ENCODE measurements at places on chromosomes 13 and 19. TPM values are rescaled to one million over a fixed set of nuclear protein-coding genes. Genes with fewer than 3 reads are reported as not detected.

GRCh38 chr19:56393119-56394012 is at the start of gene ZNF582:
TSS of gene ZNF582 (minus strand) at chr19:56393534. CDS start at chr19:56391752, 1,782 bp downstream.
- H3K4me3 ChIP-seq: peak within 1 kb of the TSS; percentile 70
- peaks cover 3% of the 10 kb centered on the region for H3K4me1 ChIP-seq
- peaks cover 22% of the 10 kb centered on the region for H3K36me3 ChIP-seq
- no peaks in the 10 kb centered on the region for H3K27me3 ChIP-seq

GRCh38 chr13:66657165-66657881 is 572.8 kb downstream of the PCDH9 start:
- H3K36me3 ChIP-seq: no peaks in the 10 kb centered on the region
- H3K27ac ChIP-seq: no peak overlapping the region
- no peak overlapping the region for H3K4me3 ChIP-seq
- DNase-seq: peak; percentile 29

DNA sequence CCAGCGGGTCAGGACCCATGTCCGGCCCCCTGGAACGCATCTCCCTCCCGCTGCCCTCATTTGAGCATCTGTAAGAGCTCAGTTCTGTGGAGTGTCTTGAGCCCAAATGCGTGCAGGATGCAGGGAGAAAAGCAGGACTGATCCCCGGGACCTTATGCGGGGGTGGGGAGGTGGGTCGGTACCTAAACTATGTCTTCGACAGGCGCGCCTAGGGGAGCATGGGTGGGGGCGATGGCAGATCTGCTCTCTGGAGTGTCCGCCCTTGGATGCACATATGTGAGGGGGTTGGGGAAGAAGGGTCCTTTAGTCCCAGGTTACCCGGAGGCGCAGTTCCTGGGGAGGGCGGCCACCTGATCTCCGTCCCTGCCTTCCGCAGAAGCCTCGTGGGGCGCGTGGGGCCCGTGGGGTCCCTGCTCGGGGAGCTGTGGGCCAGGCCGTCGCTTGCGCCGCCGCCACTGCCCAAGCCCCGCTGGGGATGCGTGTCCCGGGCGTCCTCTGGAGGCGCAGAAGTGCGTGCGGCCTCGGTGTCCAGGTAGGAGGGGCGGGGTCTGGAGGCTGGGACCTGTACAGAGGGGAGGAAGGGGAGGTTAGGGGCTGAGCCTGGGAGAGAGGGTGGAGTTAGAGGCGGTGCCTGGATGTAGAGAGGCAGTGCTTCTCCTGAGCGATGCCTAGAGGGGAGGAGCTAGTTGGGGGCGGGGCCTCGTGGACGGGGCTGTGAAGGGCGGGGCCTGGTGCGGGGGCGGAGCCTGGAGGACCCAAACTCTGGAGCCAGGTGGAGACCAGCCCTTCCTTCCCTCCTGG is 2.9 kb downstream of the CILP2 start:
- H3K27ac ChIP-seq: no peak overlapping the region
- H3K4me1 ChIP-seq: peaks cover 13% of the 10 kb centered on the region
- H3K36me3 ChIP-seq: no peaks in the 10 kb centered on the region
- DNase-seq: peak; percentile 30

DNA sequence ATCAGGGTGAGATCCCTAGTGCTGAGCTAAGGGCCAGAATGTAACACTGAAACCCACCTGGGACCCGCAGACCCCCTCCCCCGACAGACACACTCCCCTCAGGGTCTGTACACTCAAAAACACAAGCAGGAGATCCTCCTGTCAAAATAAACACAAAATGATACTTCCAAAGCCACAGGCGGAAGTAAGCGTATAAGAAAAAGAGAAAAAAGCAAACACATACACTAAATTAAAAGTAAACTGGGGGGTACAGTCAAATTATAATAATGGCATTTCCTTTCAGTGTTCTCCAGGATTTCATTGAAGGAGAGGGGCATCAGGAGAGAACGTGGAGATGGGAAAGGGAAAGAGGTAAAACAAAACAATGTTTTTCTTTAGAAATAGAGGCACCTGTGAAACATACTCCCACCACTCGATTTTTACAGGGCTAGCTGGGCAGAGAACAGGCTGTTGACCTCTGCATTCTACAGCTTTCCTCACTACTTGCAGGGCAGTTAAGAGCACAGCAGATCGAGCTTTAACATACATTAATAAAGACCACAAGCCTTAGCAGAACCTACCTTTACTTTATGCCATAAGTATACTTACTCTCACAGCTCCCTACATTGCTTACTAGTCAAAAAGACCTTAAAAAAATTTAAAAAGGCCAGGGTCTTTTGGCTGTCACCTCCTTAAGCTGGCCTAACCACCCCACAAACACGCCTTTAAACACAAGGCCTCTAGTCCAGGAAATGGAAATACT is 5.3 kb downstream of the ZIC5 start:
- H3K4me3 ChIP-seq: no peak overlapping the region
- peaks cover 84% of the 10 kb centered on the region for H3K27me3 ChIP-seq
- DNase-seq: no peak
- no peak overlapping the region for H3K27ac ChIP-seq

DNA sequence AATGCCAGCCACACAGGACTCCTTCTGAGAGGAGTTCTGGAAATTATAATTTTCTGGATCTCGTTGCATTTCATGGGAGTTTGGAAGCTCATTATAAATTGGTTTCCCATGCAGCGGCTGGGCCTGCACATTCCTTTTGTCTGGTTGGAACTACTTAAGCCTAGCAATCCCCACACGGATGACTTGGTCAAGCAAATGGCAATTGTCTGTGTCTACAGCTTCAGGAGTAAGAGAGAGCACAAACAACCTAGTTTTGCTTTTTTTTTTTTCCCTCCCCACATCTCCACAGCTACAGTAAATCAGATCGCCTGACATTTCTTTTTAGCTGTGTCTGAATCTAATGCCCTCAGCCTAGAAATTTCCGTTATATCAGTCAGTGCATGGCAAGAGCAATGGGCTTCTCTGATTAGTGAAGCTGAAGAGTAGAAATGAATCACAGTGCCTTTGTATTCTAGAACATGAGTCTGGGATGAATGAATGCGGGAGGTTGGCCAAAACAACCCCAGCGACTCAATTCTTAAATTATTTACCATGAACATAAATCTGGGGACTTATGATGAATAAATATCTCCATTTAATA is 15.1 kb downstream of the PCDH8 start:
- no peak overlapping the region for H3K4me3 ChIP-seq
- no peaks in the 10 kb centered on the region for H3K36me3 ChIP-seq
- no peak for DNase-seq
- peaks cover 5% of the 10 kb centered on the region for H3K27me3 ChIP-seq

GRCh38 chr13:102863590-102863989 is 17.8 kb downstream of the ERCC5 start:
- no peaks in the 10 kb centered on the region for H3K4me1 ChIP-seq
- no peak overlapping the region for H3K4me3 ChIP-seq
- no peak overlapping the region for H3K27ac ChIP-seq
- H3K27me3 ChIP-seq: no peaks in the 10 kb centered on the region

DNA sequence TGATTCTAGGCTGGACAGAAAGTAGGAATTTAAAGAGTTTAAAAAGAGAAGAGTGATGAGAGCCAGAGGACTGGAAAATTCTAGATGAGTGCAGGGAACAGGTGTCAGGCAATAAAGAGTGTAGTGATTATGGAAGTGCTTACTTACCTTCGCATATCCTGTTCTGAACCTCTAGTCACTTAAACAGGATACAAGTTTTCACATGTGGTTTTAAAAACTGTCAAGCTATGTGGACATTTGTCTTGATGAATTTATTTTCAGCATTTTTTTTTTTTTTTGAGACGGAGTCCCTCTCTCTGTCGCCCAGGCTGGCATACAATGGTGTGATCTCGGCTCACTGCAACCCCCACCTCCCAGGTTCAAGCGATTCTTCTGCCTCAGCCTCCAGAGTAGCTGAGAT is 34.3 kb upstream of the IL17D start:
- no peaks in the 10 kb centered on the region for H3K4me1 ChIP-seq
- no peaks in the 10 kb centered on the region for H3K27me3 ChIP-seq
- no peak for DNase-seq
- H3K27ac ChIP-seq: no peak overlapping the region
- H3K4me3 ChIP-seq: no peak overlapping the region
- peaks cover 20% of the 10 kb centered on the region for H3K36me3 ChIP-seq

DNA sequence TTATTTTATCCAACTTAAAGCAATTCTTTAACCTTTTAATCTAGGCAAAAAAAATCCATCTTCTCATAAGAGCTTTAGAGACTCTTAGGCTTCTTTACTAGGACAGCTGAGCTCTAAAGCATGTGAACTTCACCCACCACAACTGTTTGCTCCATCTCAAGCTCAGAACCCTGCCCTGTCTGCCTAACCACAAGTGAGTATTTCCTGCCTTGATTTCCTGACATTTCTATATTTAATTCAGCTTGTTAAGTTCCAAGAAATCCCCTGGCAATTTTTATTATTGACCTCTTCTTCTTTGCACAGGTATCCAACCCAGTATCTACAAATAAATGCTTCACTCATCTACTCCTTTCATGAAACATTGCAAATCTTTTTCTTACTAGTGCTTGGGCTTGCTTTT is 21.1 kb upstream of the CEACAM21 start:
- peaks cover 10% of the 10 kb centered on the region for H3K27me3 ChIP-seq
- H3K4me1 ChIP-seq: no peaks in the 10 kb centered on the region
- H3K4me3 ChIP-seq: no peak overlapping the region
- no peaks in the 10 kb centered on the region for H3K36me3 ChIP-seq
- DNase-seq: no peak
- no peak overlapping the region for H3K27ac ChIP-seq

- H3K4me1 ChIP-seq: no peaks in the 10 kb centered on the region
- H3K4me3 ChIP-seq: peak overlapping the region; percentile 77
- no peaks in the 10 kb centered on the region for H3K27me3 ChIP-seq
- peaks cover 5% of the 10 kb centered on the region for H3K36me3 ChIP-seq
- peak; percentile 39 for DNase-seq
- peak overlapping the region; percentile 90 for H3K27ac ChIP-seq
Measured at GRCh38 chr19:36215276-36216123, 594 bp downstream of the ZNF146 start.

- H3K27me3 ChIP-seq: peaks cover 38% of the 10 kb centered on the region
- DNase-seq: peak; percentile 33
- peaks cover 5% of the 10 kb centered on the region for H3K4me1 ChIP-seq
Measured at GRCh38 chr19:10510301-10510802, 6.9 kb downstream of the S1PR5 start.

GRCh38 chr19:38319421-38320258 is at the start of gene KCNK6:
TSS of gene KCNK6 (plus strand) at chr19:38319845. CDS start at chr19:38319951, 106 bp downstream.
- H3K27me3 ChIP-seq: peaks cover 34% of the 10 kb centered on the region
- H3K27ac ChIP-seq: no peak within 1 kb of the TSS
- no peak for DNase-seq

DNA sequence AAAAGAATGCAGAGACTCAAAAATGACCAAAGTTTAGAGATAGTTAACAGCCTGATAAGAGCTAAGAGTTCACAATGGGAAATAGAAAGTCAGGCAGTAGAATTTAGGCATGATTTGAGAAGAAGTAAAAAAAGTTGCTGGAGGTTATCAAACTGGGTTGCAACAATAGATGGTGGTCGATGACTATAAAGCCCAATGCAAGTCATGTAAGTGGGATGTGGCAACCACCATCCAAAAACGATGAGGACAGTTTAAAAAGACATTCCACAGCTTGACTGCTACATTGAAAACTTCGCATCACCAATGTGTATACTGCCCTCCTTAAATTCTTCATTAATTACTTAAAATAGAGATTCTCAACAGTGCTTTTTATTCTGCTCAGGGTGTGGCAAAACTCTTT is 19.7 kb downstream of the ELF1 start:
- peaks cover 60% of the 10 kb centered on the region for H3K4me1 ChIP-seq
- no peak overlapping the region for H3K4me3 ChIP-seq
- DNase-seq: no peak
- peaks cover 7% of the 10 kb centered on the region for H3K36me3 ChIP-seq
- H3K27ac ChIP-seq: peak overlapping the region; percentile 49
- no peaks in the 10 kb centered on the region for H3K27me3 ChIP-seq

DNA sequence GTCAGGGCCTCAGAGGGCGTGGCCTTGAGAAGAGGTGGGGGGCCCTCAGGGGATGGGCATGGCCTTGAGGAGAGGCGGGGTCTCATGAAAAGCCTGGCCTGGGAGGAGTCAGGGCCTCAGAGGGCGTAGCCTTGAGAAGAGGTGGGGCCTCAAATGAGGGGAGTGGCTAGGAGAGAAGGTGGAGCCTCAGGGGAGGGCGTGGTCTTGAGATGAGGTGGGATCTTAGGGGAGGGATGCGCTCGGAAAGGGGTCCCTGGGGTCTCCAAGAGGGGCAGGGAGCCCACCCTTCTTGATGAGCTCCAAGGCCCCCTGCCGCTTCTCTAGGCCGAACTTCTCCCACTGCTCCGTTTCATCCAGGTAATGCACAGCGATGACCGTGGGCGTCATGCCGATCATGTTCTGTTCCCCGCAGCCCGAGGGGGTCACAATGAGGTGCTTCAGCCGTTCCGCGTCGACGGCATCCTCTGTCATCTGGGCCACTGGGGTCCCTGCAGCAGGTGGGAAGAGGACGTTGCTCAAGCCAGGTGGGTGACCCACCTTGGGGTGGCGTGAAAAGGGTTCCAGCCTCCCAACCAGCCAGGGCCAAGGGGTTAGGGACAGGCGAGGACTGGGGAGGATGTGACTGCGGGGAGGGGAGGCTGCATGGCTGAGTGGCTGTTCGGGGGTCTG is 24.3 kb upstream of the TNFSF14 start:
- DNase-seq: no peak
- no peaks in the 10 kb centered on the region for H3K36me3 ChIP-seq
- H3K27ac ChIP-seq: no peak overlapping the region
- H3K4me1 ChIP-seq: no peaks in the 10 kb centered on the region

- no peak overlapping the region for H3K4me3 ChIP-seq
- no peak for DNase-seq
- no peak overlapping the region for H3K27ac ChIP-seq
- no peaks in the 10 kb centered on the region for H3K36me3 ChIP-seq
Measured at GRCh38 chr13:107076801-107077200, 508.9 kb upstream of the ARGLU1 start.

DNA sequence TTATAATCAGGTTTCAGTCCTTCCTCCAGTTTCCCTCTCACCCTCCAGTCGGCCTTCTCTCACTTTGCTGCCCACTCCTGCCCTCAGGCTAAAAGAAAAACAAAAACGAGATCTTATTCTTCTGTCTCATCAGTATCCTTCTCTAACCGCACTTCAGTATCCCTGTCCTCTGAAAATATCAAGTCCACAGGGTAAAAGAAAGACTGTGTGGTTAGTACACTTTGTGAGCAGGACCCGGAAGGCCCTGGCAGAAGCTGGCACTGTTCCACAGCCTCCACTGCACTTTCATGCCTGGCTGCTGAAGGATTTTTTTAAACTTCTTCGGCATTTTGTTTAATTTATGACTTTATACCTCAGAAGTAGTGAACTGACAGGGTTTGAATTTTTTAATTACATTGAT is 51.8 kb downstream of the TM9SF2 start:
- no peak for DNase-seq
- H3K27me3 ChIP-seq: no peaks in the 10 kb centered on the region
- H3K27ac ChIP-seq: no peak overlapping the region
- no peak overlapping the region for H3K4me3 ChIP-seq

Gene TRAPPC6A
- polyA plus RNA-seq: 50.2 TPM

Gene GNG8
- polyA plus RNA-seq: 4.6 TPM

Gene OR7D2
- 0.03 TPM for polyA plus RNA-seq

Gene CGB1
- polyA plus RNA-seq: not detected

Gene CGB3
- polyA plus RNA-seq: not detected

Gene MAST1
- polyA plus RNA-seq: 4.4 TPM

Gene CGB2
- not detected for polyA plus RNA-seq

Gene DMKN
- 36.0 TPM for polyA plus RNA-seq
